CD4-positive, alpha-beta T cell treated with Interleukin-21 for 1 hour (primary cell): ENCODE measurements at places on chromosomes 2 and 18.

DNA sequence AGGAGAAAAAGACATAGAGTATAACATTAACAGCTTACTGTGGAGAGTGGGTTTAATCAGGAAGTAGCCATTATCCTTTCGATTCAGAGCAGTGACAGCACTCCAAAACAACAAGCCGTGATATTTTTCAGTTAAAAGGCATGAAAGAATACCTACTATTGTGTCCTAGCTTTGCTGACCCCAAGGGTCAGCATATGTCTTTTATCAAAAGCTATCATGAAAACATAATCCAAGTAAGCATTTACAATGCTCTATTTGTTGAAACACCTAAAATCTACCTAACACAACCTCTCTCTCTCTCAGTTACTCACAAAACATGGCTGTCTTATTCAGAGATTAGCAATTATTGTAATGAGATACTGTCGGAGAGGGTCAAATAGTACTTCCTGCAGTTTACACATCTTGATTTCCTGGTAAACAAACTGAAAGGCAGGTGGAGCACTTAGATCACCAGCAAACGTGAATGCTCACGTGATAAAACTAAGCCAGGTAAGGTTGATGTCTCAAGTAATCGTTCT lies 100.0 kb downstream of the BAZ2B start:
- peak; percentile 75 for DNase-seq

- peak; percentile 4 for DNase-seq
Observed at GRCh38 chr18:11752116-11752911, 63.2 kb downstream of the GNAL start.

GRCh38 chr2:122238006-122238559 lies 482.6 kb downstream of the TSN start:
- no peak for DNase-seq

GRCh38 chr2:275466-275865 lies 10.7 kb downstream of the ACP1 start:
- DNase-seq, result no peak

- DNase-seq, result no peak
Observed at GRCh38 chr2:150853263-150853662, 365.8 kb upstream of the RND3 start.
